ENCODE measurements at places on chromosomes 4 and X.

- no peak for DNase-seq
These were observed 5.9 kb upstream of the GK2 start for GRCh38 chr4:79413886-79414285.

DNA sequence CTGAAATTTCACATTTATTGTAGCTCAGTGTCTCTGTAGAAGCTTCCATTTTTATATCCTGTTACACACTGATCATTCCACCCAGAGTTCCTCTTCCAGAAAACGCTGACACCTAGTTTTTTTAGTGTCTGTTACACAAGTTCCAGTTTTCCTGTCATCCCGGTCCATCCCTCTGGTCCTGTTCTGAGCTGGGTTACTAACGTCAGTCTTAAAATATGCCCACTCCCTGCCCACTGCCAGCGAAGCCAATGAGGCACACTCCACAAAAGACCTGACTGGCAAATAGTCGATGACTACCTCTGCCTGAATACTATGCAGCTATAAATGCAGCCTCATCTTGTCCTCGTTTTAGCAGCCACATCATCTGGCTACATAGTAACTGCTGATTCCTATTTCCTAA, 30.9 kb upstream of the DDX3X start:
- DNase-seq = no peak

DNA sequence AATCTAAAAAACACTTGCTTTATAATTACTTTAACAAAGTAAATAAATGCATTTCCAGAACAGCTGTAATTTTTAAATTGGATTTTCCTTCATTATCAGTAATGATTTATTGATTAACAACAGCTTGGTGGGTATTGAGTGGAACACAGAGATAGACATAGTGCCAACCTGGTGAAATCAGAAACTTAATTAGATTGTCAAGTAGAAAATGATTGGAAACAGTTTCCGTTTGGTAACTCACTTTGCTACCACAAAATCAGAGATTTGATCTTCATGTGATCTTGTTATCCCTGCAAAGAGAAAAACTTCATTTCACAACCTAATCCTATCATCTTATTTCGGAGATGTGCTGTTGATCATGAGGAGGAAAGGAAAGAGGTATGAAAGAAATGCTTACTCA, 70.8 kb downstream of the CAPN6 start:
- no peak for DNase-seq

DNA sequence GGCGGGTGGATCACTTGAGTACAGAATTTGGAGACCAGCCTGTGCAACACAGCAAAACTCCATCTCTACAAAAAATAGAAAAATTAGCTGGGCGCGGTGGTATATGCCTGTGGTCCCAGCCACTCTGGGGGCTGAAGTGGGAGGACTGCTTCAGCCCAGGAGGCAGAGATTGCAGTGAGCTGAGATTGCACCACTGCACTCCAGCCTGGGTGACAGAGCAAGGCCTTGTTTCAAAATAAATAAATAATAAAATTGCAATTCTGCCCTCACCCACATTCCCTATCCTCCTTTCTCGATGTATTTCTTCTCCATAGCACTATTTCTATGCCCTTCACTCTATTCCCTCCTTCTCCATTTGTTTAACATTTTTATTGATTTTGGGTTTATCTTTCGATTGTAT, 8.7 kb upstream of the SLAIN2 start:
- no peak for DNase-seq

GRCh38 chr4:5003372-5003857, 15.8 kb downstream of the CYTL1 start:
- no peak for DNase-seq

DNA sequence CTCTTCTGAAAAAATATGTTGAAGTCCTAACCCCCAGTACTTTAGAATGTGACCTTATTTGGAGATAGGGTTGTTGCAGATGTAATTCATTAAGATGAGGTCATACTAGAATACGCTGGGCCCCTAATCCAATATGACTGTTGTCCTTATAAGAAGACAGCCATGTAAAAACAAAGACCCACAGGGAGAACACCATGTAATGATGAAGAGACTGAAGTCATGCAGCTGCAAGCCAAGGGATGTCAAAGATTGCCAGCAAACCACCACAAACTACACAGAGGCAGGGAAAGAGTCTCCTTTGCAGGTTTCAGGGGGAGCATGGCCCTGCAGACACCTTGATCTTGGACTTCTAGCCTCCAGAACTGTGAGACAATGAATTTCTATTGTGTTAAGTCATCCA, 37.4 kb downstream of the CXorf58 start:
- DNase-seq = no peak

GRCh38 chr4:86452924-86453531, 93.2 kb upstream of the MAPK10 start:
- no peak for DNase-seq

DNA sequence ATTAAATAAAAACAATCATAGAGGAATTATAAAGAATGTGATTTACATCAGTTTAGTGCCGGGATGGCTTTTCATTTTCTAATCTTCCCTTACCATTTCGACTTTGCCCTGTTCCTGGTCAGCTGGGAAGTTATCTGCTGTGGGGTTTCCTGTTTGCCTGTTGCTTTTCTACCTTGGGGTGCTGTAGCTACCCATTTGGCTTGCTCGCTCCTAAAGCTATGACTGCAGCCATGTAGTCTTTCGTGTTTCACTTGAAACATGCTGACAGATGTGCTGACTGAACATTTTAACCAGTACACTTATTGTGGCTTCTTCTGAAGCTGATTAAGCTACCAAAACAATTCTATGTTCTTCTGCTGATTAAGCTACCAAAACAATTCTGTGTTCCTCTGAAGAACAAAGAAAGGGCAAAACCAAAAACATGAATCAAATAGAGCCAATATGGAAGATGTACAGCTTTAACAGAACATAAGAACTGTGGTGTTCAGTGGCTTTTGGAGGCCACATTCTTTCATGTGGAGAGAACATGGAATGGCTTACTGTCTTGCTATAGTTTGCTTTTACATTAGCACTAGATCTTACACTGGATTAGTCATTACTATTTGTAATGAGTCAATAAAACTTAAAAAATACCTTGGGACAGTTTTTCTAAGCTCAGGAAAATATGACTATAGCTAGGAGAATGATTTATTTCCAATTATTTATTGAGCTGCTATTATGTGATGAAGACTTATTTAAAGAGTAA, 440.4 kb downstream of the SPRY1 start:
- DNase-seq = no peak

DNA sequence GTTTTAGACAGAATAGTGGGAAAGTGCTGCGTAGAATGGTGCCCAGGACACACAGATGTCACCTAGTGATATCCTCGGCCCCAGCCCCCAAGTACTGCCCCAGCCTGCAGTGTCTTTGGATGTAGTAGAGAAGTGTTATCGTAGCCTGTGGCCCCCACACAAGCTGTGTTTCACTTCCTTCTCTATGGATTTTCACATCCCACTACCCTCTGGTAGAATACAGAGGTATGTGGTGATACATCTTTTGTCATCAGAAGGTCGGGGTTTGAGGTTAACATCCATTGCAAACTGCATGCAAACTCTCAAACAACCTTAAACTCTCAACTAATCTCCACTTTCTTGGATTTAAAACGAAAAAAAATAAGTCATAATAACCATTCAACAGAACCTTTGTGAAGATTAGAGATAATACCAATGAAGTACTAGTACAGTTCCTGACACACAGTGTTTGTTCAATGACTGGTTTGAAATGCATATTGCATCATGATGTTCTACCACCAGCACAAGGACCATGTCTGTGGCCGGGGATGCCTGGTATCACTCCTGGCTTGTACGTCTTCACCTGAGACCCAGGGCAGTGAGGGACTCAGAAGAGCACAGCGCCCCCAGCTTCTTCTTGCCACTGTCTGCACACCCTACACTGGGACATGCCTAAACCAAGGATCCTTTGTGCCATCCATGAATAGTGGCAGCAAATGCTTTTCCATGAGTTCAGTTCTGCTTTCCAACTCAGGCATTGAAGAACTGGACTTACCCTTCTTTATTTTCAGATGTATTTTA, 267.3 kb downstream of the DCTD start:
- DNase-seq = no peak

DNA sequence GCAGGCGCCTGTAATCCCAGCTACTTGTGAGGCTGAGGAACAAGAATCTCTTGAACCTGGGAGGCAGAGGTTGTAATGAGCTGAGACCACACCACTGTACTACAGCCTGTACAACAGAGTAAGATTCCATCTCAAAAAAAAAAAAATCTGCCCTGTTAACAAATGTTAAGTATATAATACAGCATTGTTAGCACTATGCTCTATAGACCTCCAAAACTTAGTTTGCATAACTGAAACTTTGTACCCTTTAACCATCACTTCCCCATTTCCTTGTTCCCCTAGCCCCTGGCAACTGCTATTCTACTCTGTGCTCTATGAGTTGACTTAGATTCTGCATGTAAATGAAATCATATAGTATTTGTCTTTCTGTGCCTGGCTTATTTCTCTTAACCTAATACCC, 76.7 kb downstream of the TAB3 start:
- DNase-seq = no peak

- DNase-seq = no peak
These were observed 179.0 kb downstream of the SCFD2 start for GRCh38 chr4:53186714-53187358.

DNA sequence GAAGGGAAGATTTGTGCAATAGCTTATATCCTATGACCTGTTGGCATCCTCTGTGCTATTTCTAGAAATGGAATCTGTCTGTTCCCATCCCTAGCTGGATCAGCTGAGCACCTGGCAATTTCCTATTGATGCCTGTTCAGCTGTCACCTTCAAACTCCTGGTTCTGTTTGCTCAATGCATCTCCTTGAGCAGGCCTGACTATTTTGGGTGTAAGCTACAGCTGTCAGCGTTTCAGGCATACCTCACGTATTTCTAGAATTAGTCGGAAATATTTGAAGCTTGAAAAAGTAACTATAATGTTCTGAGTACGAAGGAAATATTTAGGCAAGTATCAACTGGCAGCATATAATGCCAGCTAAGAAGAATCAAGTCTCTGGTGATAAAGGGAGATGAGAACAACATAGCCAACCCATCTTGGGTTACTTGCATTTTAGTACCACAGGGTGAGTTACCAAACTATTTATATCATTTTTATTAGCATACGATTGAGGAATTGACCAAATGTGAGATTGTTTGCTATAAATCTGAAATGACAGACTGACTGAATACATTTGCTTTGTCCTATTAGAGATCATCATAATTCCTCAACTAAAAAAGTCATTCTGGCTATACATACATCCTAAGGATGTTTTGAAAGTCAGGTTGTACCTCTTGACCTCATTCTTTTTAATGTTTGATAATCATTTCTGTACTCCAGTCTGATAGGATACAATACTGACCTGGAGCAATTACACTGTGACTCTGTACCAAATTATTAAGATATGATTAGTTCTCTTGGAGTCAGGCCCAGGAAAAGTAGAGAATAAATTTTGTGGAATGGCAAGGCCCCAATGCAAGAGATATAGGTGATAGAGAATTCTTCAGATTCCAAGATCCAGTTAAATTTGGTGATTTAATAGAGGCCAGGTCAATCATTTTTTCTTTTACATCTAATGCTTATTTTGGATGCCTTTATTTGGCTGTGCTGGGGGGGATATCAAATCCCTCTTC, 36.4 kb upstream of the PLAC1 start:
- DNase-seq = no peak

DNA sequence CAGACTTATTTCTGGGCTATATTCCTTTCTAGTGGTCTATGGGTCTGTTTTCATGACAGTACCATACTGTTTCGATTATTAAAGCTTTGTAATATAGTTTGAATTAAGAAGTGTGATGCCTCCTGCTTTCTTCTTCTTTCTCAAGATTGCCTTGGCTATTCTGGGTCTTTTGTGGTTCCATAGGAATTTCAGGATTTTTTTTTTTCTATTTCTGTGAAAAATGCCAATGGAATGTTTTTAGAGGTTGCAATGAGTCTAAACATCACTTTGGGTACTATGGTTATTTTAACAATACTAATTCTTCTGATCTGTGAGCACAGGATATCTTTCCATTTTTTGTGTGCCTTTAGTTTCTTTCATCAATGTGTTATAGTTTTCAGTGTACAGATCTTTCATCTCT, 204.3 kb upstream of the HCCS start:
- no peak for DNase-seq

DNA sequence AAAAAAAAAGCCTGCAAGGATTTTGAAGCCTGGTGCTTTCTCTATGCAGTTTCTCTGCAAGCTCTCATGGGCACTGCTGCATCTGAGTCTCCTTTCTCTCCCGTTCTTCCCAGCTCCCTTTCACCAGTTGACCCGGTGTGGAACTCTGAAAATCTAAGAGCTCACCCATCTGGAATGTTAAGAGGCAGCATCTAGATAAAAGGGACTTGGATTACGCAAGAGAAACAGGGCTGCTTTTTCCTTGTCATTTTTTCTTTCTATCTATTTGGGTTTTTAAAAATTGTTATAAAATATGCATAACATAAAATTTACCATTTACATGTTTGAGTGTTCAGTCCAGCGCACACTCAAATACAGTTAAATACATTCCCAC, 95.2 kb upstream of the RPS6KA3 start:
- DNase-seq = no peak

- DNase-seq = peak; percentile 33
These were observed 14.8 kb downstream of the ADGRA3 start for GRCh38 chr4:22500831-22501714.

DNA sequence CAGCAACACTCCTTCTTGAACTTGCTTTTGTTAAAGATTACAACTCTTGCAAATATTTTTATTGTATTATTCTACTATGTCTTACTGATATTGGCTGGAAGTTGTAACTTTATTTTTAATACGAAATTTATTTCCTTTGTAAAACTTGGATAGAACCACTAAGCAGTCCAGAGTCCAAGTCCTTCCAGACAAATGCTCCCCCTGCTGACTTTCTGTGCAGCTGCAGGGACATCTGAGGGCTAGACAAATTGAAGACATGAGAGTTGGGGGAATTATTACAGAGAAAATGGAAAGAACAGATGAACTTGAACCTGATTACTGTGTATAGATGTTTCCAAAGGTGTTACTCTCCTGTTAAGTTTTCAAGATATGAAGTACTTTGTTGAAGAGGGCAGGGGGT, 238.8 kb downstream of the GRIA3 start:
- DNase-seq = no peak

DNA sequence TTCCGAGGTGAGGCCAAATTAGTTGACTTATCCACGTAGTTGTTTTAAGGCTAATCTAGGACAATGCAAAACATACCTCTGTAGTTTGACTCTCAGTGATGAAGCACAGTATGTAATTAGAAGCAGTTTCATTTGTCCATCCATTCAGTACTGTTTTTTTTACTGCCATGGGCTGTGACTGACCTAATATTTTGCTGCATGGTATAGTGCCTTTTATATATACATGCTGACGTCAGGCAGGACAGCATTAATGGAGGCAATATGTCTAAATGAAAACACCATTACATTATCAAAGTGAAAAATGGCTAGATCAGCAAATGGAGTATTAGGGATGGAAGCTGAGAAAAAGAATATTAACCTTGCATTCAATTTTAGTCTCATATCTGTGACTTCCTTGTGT, 66.9 kb downstream of the MFAP3L start:
- no peak for DNase-seq

GRCh38 chr4:145533001-145533400, 51.3 kb downstream of the SMAD1 start:
- DNase-seq = no peak

GRCh38 chr4:6264225-6264540, 5.5 kb upstream of the WFS1 start:
- no peak for DNase-seq

- no peak for DNase-seq
These were observed 122.0 kb upstream of the PUDP start for GRCh38 chrX:7269991-7270390.

Measured in activated naive CD4-positive, alpha-beta T cell treated with anti-CD3 and anti-CD28 coated beads, Interleukin-2, amount 50 U/mL, for 16 hours (primary cell).